Hepatocyte (in vitro differentiated cells): ENCODE measurements at places on chromosomes 13 and 19. TPM values are rescaled to one million over a fixed set of nuclear protein-coding genes. Genes with fewer than 3 reads are reported as not detected.

OLFM2 gene
- 36.5 and 37.0 TPM in 2 replicates for polyA plus RNA-seq

C19orf12 gene
- polyA plus RNA-seq, result 39.5 and 41.5 TPM in 2 replicates

TUBA3C gene
- not detected in 2 replicates for polyA plus RNA-seq

- no peak overlapping the region for H3K4me3 ChIP-seq
- DNase-seq, result no peak
- H3K27ac ChIP-seq, result no peak overlapping the region
- H3K4me1 ChIP-seq, result no peaks in the 10 kb centered on the region
- H3K27me3 ChIP-seq, result no peaks in the 10 kb centered on the region
Observed at GRCh38 chr13:92315265-92315664, 911.3 kb upstream of the GPC6 start.

- H3K4me1 ChIP-seq, result no peaks in the 10 kb centered on the region
- no peaks in the 10 kb centered on the region for H3K36me3 ChIP-seq
- H3K27me3 ChIP-seq, result no peaks in the 10 kb centered on the region
- DNase-seq, result no peak
- no peak overlapping the region for H3K4me3 ChIP-seq
Observed at GRCh38 chr13:44549476-44549875, 26.7 kb downstream of the TSC22D1 start.

GRCh38 chr13:40776681-40777165 lies 5.7 kb upstream of the MRPS31 start:
- DNase-seq, result no peak
- no peaks in the 10 kb centered on the region for H3K36me3 ChIP-seq
- H3K27ac ChIP-seq, result peak overlapping the region; percentile 6
- H3K27me3 ChIP-seq, result no peaks in the 10 kb centered on the region
- no peak overlapping the region for H3K4me3 ChIP-seq

GRCh38 chr19:45016388-45017314 lies 15.4 kb downstream of the RELB start:
- H3K27ac ChIP-seq, result no peak overlapping the region
- H3K27me3 ChIP-seq, result no peaks in the 10 kb centered on the region
- DNase-seq, result peak; percentile 78
- no peak overlapping the region for H3K4me3 ChIP-seq

NCR1 gene
- polyA plus RNA-seq, result not detected in 2 replicates

- H3K36me3 ChIP-seq, result no peaks in the 10 kb centered on the region
- no peak overlapping the region for H3K27ac ChIP-seq
- no peak overlapping the region for H3K4me3 ChIP-seq
- no peak for DNase-seq
Observed at GRCh38 chr13:98827449-98827848, 75.0 kb upstream of the SLC15A1 start.

DNA sequence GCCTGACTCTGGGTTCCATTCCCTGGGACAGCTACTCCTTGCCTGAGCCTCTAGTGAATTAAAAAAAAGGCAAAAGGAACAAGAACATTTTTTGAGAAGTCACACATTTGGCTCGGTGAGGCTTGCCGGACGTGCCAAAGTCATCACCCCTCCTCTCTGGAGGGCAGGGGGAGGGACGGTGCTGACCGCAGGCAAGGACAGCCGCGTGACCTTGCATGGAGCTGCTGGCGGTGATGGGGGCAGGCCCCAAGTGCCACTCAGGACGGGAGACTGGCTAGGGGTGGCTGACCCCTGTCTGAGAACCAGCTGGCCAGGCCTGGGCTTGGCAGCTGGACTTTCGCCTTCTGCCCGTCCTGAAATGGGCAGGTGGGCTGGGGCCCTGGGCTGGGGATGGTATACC lies 26.4 kb downstream of the MAP2K2 start:
- H3K27me3 ChIP-seq, result no peaks in the 10 kb centered on the region
- no peaks in the 10 kb centered on the region for H3K4me1 ChIP-seq
- H3K27ac ChIP-seq, result no peak overlapping the region
- H3K4me3 ChIP-seq, result no peak overlapping the region
- no peaks in the 10 kb centered on the region for H3K36me3 ChIP-seq

DNA sequence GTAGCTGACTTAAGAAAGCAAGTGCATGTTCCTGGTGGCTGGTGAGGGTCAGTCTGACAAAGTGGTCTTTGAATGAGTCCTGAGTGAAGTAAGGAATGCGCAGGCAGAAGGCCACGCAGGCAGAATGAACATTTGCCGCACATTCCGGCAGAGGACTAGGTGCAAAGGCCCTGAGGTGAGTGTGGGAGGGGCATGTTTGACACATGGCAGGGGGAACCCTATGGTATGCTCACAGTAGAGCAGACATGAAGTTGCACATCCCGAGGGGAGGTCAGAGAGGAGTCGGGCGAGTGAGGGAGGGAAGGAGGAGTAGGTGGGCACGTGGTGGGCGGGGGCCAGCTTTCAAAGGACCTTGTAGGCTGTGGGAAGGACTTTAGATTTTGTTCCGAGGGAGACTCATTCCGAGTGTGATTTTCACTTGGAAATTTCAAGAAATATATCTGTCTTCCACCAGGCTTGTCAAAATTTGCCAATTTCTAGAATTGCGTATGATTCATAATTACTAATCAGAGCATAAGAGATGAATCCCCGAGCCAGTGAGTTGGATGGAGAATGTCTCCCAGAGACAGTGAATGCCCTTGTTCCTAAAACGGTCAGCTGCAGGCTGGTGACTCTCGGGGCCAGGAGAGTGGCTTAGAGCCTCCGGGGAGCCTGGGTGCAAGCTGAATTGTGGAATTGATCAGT lies 40.3 kb downstream of the ERICH6B start:
- H3K4me1 ChIP-seq, result no peaks in the 10 kb centered on the region
- peaks cover 13% of the 10 kb centered on the region for H3K27me3 ChIP-seq
- H3K36me3 ChIP-seq, result no peaks in the 10 kb centered on the region
- DNase-seq, result no peak
- H3K4me3 ChIP-seq, result no peak overlapping the region

CATSPERD gene
- not detected in 2 replicates for polyA plus RNA-seq

- H3K27ac ChIP-seq, result peak within 1 kb of the TSS; percentile 90
- H3K36me3 ChIP-seq, result no peaks in the 10 kb centered on the region
- H3K4me1 ChIP-seq, result peaks cover 28% of the 10 kb centered on the region
- H3K27me3 ChIP-seq, result no peaks in the 10 kb centered on the region
Observed at GRCh38 chr19:12956446-12957388, at the start of gene GADD45GIP1. Gene GADD45GIP1 (minus strand): TSS chr19:12957223. CDS start chr19:12957212, 11 bp downstream.

DNA sequence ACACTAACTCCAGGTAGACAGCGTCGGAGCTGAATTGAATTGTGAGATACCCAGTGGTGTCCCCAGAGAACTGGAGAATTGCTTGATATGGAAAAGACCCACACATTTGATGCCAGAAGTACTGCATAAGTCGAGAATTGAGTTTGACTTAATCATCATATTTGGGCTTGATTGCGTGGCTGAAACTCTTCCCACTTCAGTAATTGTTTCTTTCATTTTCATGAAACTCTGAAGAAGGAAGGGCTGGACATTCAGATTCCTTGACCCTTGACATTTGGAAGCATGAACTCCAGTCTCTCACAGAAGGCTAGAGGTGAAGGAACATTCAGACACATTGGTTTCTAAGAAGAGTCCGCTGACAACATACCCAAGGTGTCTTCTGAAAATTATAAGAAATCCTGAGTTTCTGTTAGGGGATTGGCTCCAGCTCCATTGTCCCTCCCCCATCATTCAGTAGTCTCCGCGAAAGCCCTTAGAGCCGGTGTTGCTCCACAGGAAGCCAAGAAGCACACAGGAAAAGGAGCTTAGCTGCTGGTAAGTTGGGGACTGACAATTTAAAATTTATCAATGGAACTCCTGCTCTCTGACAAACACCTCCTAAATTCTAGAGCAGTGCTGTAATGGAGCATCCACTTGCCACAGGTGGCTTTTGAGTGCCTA lies at the start of gene FPR2:
TSS of gene FPR2 (plus strand) at position 484 of the 660 bp plus-strand sequence. CDS start 7,479 bp downstream, outside the sequence.
- no peaks in the 10 kb centered on the region for H3K27me3 ChIP-seq
- no peaks in the 10 kb centered on the region for H3K36me3 ChIP-seq
- no peak for DNase-seq
- H3K4me3 ChIP-seq, result no peak within 1 kb of the TSS

GRCh38 chr19:16527971-16528521 lies 14.2 kb downstream of the CHERP start:
- H3K27ac ChIP-seq, result no peak overlapping the region
- DNase-seq, result no peak
- H3K4me1 ChIP-seq, result no peaks in the 10 kb centered on the region
- H3K36me3 ChIP-seq, result no peaks in the 10 kb centered on the region

- H3K27me3 ChIP-seq, result no peaks in the 10 kb centered on the region
- H3K4me3 ChIP-seq, result no peak overlapping the region
- no peak overlapping the region for H3K27ac ChIP-seq
- H3K36me3 ChIP-seq, result no peaks in the 10 kb centered on the region
- H3K4me1 ChIP-seq, result no peaks in the 10 kb centered on the region
Observed at GRCh38 chr19:15666883-15667282, 6.0 kb upstream of the CYP4F12 start.

GRCh38 chr19:49418511-49418910 lies 4.7 kb downstream of the PTH2 start:
- no peaks in the 10 kb centered on the region for H3K36me3 ChIP-seq
- H3K4me3 ChIP-seq, result no peak overlapping the region
- H3K4me1 ChIP-seq, result peaks cover 3% of the 10 kb centered on the region
- peaks cover 71% of the 10 kb centered on the region for H3K27me3 ChIP-seq

CA11 gene
- polyA plus RNA-seq, result 43.6 and 48.6 TPM in 2 replicates

PALM gene
- 22.1 and 23.0 TPM in 2 replicates for polyA plus RNA-seq

EID2B gene
- polyA plus RNA-seq, result 1.0 and 2.2 TPM in 2 replicates

KIR3DL1 gene
- not detected in 2 replicates for polyA plus RNA-seq

- peaks cover 13% of the 10 kb centered on the region for H3K4me1 ChIP-seq
- H3K4me3 ChIP-seq, result no peak overlapping the region
- no peaks in the 10 kb centered on the region for H3K36me3 ChIP-seq
Observed at GRCh38 chr13:24123761-24124160, 36.8 kb upstream of the SPATA13 start.

DNA sequence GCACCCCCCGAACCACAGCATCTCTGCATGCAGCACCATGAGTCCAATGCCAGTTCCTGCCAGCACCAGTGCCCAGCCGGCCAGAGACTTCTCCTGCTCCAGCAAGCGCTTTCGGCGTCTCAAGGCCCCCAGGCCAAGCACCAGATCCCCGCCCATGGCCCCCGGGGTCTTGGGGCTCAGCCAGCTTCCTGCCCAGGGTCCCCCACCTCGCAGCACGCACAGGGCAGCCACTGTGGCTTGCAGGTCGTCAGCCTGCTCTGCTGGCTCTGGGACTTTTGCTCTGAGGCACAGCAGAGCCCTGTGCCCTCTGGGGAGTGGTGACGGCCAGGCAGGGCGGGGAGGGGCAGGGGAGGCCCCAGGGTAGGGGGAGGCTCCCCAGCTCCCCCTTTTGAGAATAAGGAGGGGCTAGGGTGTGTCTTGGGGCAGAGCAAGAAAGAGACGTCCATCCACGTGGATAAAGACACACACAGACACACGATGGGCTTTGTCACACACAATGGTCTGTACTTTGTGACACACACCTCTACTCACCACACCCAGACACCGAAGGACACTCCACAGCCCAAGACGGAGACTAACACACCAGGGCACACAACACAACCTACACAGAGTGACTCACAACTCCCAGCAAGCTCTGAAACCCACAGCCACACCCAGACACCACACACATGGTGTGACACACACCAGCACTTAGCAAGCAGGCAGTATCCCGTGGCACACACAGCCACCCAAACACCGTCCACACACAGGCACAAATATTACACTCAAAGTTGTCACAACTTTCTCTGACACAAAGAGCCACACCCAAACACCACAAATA lies at the start of gene KCNN4:
TSS of gene KCNN4 (minus strand) at position 268 of the 820 bp plus-strand sequence. CDS start at position 156, 112 bp downstream.
- H3K36me3 ChIP-seq, result no peaks in the 10 kb centered on the region
- no peaks in the 10 kb centered on the region for H3K4me1 ChIP-seq
- no peaks in the 10 kb centered on the region for H3K27me3 ChIP-seq
- peak; percentile 58 for DNase-seq
- no peak within 1 kb of the TSS for H3K27ac ChIP-seq

GRCh38 chr13:27977476-27978300 lies 8.6 kb upstream of the CDX2 start:
- peaks cover 97% of the 10 kb centered on the region for H3K27me3 ChIP-seq
- H3K36me3 ChIP-seq, result no peaks in the 10 kb centered on the region
- H3K4me3 ChIP-seq, result peak overlapping the region; percentile 36
- DNase-seq, result no peak
- peak overlapping the region; percentile 90 for H3K27ac ChIP-seq
